ENCODE measurements at places on chromosomes 1 and 21. TPM values are rescaled to one million over a fixed set of nuclear protein-coding genes. Genes with fewer than 3 reads are reported as not detected.

The GALNT2 gene
- 23.3 TPM for total RNA-seq

The LCK gene
- total RNA-seq, result 292 TPM

The OR10J4 gene
- not detected for total RNA-seq

The ADAMTS4 gene
- 0.70 TPM for total RNA-seq

The RGL1 gene
- 4.0 TPM for total RNA-seq

The CRP gene
- not detected for total RNA-seq

The OR6F1 gene
- total RNA-seq, result not detected

DNA sequence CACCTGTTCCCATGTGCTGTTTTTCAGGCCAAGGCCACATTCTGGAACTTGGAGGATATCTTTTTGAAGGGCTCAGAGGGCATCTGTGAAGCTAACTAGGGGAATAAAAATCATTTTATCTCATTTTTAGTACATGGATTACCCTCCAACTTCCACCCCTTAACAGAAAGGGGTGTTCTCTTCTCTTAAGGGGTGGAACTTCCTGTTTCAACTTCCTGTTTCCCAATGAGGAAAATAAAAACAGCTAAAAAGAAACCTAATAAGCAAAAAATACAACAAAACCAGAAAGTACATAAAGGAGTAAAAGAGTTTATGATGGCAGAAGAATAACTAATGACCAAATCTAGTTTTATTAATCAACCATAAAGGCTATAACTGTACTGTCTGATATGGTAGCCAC, 24.8 kb upstream of the SLC22A15 start:
- no peak for DNase-seq

- DNase-seq, result no peak
These were observed 5.7 kb upstream of the IFFO2 start for GRCh38 chr1:18962121-18962721.

GRCh38 chr1:220887520-220888416, 8.5 kb downstream of the HLX start:
- no peak for DNase-seq

DNA sequence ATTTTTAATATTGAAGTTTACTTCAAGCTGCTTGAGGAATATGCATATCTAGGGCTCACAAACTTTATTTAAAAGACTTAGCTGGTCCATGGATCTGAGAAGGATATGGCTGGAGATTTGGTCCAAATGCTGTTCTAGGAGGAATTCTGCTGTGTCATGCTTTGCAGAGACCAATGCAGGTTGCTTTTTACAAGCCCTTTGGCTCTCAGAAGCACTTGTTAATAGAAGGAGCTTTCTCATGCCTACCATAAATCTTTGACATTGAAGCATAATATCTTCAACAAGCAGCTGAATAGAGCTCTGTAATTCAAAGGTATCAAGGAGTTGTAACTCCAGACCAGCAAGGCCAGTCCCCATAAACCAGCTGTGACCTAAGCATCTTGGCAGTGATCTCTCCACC, 299.1 kb downstream of the HHAT start:
- no peak for DNase-seq

- no peak for DNase-seq
These were observed 87.3 kb upstream of the SLFNL1 start for GRCh38 chr1:41108696-41109275.

All from naive thymus-derived CD4-positive, alpha-beta T cell (primary cell).